Activated CD4-positive, alpha-beta T cell treated with anti-CD3 and anti-CD28 coated beads, Interleukin-2, amount 10 ng/mL, durations not matched to agents 24 days and 14 days (primary cell): ENCODE measurements at places on chromosomes 16 and 17. TPM values are rescaled to one million over a fixed set of nuclear protein-coding genes. Genes with fewer than 3 reads are reported as not detected.

The TBX21 gene
- total RNA-seq: 63.0 and 66.4 TPM in 2 replicates

The CD300E gene
- not detected in 2 replicates for total RNA-seq

The RUNDC3A gene
- total RNA-seq: 0.42 TPM in 1 of 2 replicates, not detected in the other

The MRPS7 gene
- total RNA-seq: 121 and 127 TPM in 2 replicates

The PMP22 gene
- 0.28 and 0.45 TPM in 2 replicates for total RNA-seq

The KRTAP1-1 gene
- not detected in 2 replicates for total RNA-seq

The NACA2 gene
- total RNA-seq: not detected in 2 replicates

The HNF1B gene
- 2.2 and 2.9 TPM in 2 replicates for total RNA-seq

The HS3ST3A1 gene
- total RNA-seq: 2.3 and 3.7 TPM in 2 replicates

The KCNH4 gene
- total RNA-seq: 1.6 and 2.3 TPM in 2 replicates

The RASD1 gene
- total RNA-seq: 6.6 and 7.5 TPM in 2 replicates

The KRT14 gene
- not detected in 2 replicates for total RNA-seq

The NPIPB8 gene
- 1.3 and 2.4 TPM in 2 replicates for total RNA-seq

DNA sequence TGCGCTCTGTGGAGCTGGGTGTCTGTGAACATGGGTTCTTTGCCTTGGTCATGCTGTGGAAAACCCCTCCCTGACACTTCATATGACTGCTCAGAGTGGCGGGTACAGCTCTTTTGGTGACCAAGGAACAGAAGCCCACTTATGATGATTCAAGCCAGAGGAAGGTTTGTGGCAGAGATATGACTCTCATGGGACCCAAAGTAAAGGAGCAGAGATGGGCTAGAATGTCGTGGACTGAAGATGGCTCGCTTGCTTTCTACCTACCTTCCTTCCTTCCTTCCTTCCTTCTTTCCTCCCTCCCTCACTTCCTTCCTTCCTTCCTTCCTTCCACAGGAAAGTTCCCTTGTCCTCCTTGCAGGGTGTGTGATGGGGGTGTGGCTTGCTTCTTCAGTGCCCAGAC lies 169.7 kb upstream of the IRX3 start:
- DNase-seq: no peak

GRCh38 chr16:55078699-55079410 lies 148.2 kb downstream of the IRX5 start:
- no peak for DNase-seq

- DNase-seq: no peak
Observed at GRCh38 chr17:57808882-57809281, 41.0 kb downstream of the MRPS23 start.

GRCh38 chr16:25493136-25493811 lies 198.5 kb upstream of the HS3ST4 start:
- DNase-seq: no peak

GRCh38 chr16:89616623-89617022 lies 3.2 kb downstream of the DPEP1 start:
- no peak for DNase-seq

- peak; percentile 71 for DNase-seq
Observed at GRCh38 chr17:78879635-78880186, 23.3 kb downstream of the CEP295NL start.

- DNase-seq: no peak
Observed at GRCh38 chr17:38885728-38886642, 16.1 kb downstream of the LASP1 start.

DNA sequence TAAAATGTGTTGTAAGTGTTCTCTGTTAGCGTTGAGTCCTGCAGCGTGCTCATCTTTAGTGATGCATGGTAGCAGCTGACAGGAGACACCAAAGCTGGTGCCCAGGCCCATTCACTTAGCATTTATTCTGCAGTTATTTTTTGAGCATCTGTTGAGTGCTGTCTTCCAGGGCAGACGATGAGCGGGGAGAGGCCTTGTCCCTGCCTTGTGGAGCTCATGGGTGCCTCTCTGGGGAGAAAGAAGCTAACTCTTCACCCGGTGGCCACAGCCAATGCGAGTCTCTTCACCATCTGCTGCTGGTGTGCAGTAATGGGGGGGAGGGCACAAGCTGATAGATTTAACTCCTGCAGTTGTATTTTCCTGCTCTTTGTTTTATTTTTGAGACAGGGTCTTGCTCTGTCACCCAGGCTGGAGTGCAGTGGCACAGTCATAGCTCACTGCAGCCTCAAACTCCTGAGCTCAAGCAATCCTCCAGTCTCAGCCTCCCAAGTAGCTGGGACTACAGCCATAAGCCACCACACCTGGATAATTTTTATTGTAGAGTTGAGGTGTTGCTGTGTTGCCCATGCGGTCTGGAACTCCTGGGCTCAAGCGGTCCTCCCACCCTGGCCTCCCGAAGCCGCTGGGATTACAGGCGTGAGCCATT lies 30.5 kb downstream of the GPT2 start:
- no peak for DNase-seq

- no peak for DNase-seq
Observed at GRCh38 chr16:4232541-4233386, 9.1 kb downstream of the SRL start.

DNA sequence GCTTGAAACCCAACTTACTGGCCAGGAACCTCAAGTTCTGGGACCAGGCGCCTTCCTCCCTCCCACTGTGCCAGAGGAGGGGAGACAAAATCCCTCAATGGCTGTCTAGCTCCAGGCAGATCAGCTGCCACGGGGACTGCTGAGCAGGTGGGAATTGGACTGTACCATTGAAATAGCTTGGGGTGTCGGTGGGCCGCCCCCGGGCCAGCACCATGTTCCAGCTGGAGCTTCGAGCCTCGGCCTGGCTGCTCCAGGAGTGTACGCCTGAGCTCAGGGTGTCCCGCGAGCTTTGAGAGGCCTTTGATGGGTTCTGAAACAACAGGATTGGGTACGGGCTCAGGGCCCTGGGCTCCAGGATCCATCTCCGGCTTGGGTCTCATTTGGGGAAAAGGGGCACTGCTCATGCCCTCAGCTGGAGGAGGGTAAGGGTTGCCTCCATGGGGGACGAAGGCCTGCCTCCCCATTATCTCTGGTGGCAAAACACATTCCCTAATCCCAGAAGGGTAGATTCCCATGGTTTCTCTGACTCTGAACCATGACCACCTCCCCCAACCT lies 4.6 kb upstream of the SPATA32 start:
- no peak for DNase-seq

- DNase-seq: no peak
Observed at GRCh38 chr16:54591816-54592246, 305.2 kb upstream of the IRX3 start.

DNA sequence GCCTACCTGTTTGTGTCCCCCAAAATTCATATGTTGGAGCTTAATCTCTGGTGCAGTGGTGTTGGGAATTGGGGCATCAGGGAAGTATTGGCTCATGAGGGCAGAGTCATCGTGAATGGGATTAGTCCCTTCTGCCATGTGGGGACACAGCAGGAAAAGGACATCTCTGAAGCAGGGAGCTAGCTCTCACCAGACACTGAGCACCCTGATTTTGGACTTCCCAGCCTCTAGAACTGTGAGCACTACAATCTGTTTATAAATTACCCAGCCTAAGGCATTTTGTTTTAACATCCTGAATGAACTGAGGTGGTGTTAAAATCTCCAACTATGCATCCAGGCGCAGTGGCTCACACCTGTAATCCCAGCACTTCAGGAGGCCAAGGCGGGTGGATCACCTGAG lies 206.0 kb downstream of the SEC14L1 start:
- no peak for DNase-seq

- DNase-seq: no peak
Observed at GRCh38 chr17:16937431-16937830, 34.5 kb downstream of the TNFRSF13B start.

- no peak for DNase-seq
Observed at GRCh38 chr16:58582971-58583765, 46.5 kb downstream of the CNOT1 start.

- no peak for DNase-seq
Observed at GRCh38 chr17:79508291-79508716, 102.5 kb downstream of the RBFOX3 start.

- no peak for DNase-seq
Observed at GRCh38 chr17:27797390-27798091, 2.8 kb downstream of the NOS2 start.

GRCh38 chr17:19705771-19706770 lies 10.3 kb downstream of the SLC47A2 start:
- no peak for DNase-seq

DNA sequence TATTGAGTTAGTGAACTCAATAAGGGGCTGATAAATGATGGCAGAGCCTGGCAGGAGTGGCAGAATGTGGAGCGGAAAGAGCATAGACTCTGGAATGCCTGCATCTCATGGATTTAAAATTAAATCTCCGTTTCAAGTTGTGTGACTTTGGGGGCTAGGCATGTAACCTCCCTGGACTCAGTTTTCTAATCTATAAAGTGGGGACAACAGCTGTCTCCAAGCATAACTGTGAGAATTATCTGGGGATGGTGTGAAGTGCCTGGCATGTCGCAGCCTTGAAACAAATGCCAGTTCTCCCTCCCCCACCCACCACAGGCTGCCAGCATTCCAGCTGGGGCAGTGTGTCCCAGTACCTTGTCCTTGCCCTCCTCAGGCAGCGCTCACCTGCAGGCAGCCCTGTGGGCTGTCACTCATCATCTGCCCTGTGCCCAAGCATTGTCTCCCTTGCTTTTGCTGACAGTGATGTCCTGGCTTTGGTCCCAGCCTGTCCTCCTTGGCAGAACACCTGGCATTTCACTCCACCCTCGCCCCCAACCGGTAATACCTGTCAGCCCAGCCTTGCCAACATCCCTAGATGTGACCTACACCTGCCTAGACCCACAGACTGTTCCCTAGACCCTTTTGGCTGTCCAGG lies 129.6 kb downstream of the MRM1 start:
- no peak for DNase-seq

GRCh38 chr16:54878301-54878700 lies 52.4 kb upstream of the IRX5 start:
- DNase-seq: no peak

DNA sequence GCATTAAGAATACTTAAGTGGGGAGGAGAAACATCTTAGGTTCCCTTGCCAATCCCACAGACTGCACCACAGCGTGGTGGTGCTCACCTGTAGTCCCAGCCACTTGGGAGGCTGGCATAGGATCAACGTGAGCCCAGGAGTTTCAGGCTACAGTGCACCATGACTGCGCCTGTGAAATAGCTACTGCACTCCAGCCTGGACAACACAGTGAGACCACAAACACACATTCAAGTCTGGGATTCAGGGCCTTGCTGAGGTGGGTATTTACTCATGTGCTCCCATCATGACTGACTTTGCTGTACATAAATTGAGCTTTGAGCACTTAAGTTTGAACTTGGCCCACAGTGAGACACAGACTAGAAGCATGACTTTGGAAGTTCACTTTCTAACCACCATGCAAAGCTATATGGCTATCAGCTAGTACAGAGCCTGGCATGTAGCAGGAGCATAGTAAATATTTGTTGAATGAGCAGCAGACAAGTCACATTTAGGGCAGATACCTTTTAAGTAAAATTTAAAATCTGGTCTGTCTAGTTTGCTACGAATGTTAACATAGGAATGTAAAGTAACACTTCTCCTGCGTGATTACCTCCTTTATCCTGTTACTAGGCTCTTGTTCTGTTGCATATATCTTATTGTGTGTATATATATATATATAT lies 33.5 kb downstream of the CEP95 start:
- no peak for DNase-seq

GRCh38 chr16:78892951-78893733 lies 707.4 kb downstream of the MAF start:
- DNase-seq: no peak

DNA sequence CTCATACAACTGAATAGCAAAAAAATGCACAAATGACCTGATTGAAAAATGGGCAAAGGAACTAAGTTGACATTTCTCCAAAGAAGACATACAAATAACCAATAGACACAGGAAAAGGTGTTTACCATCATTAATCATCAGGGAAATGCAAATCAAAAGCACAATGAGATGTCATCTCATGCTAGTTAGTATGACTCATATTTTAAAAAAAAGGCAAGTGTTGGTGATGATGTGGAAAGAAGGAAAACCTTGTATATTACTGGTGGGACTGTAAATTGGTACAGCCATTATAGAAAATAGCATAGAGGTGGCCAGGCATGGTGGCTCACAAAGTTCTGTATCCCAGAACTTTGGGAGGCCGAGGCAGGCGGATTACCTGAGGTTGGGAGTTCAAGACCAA lies 232.5 kb upstream of the ZFHX3 start:
- no peak for DNase-seq

- DNase-seq: no peak
Observed at GRCh38 chr17:70603226-70603625, 433.9 kb downstream of the KCNJ2 start.

DNA sequence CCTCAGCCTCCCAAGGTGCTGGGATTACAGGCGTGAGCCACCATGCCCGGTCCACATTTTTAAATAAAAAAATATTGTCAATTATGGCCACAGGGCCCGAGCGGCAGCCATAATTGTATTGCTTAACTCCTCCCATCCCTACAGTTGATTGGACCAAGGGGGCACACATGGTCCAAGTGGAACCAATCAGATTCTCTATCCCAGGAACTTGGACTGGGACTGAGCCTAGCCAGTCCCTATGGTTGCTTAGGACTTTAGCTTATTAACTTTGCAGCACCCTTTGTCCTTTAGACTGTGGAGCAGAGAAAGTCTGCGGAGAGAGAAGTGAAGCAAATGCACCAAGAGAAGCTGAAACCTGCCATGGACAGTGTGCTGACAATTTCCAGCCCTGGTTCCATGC lies 5.5 kb upstream of the RDM1 start:
- DNase-seq: no peak

DNA sequence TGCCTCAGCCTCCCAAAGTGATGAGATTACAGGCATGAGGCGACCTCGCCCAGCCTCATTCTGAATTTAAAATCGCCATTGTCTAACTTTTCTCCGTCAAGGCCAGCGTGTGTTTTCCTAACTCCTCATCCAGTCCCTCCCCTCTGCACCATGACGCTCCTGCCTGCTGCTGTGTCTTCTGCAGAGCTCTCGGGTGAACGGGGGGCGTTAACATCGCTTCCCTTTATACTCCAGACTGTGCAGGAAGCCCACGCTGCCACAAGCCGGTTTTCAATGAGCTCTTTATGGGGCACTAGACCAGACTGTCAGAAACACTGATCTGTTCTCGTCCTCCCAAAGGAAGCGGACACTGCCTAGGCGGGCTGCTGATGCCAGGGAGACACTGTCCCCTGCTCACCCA lies 13.2 kb downstream of the AANAT start:
- no peak for DNase-seq

DNA sequence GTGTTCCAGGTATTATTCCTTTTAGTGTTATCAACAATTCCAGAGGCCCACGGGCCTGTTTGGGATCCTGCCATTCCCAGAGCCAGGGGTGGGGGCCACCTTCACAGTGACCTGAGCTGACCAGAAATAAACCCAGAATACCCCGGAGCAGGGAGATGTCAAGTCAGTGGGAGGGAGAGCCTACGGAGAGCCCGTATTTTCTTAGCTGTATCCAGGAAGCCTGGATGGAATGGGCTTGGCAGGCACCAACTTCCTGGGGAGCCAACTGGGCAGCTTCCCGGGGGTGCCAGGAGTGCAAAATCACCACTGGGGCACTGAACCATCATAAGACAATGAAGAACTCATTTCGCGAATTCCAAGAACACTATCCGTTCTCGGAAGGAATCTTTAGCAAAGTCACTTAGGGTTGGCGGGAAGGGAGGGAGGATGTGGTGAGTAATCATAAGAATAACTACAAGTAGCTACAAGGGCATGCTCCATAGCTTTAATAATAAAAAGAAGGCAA lies 13.2 kb upstream of the MRTFB start:
- no peak for DNase-seq
